ENCODE measurements at places on chromosomes 1 and 21.

- no peak for DNase-seq
Measured at GRCh38 chr1:2312515-2313301, 78.6 kb downstream of the MORN1 start.

DNA sequence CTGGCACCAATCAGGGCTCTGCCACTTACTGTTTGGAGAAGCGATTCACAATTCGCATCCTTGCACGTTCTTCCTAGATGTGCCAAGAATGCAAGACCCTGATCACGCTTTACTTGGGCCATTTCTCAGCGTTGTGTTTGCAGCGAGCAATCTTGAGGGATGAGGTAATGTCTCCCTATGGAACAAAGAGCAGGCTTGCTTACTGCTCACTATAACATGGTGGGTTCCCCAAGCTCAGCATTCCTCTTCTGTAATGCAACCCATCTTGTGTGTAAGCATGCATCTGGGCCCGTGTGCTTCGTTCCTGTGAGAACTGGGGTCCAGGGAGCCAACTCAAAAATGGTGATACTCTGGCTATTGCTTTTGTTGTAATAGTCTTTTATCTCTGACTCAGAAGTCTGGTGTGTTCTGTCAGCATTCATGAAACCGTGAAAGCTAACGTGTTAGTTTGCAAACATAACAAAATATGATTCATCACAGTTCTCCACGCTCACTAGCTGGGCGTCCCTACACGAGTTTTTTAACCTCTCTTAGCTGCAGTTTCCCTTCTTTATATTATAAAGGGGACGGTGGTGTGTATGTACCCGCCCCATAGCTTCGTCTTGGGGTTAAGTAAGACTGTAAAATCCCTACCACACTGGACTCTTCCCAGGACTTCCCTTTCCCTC, 33.3 kb downstream of the DNTTIP2 start:
- no peak for DNase-seq

DNA sequence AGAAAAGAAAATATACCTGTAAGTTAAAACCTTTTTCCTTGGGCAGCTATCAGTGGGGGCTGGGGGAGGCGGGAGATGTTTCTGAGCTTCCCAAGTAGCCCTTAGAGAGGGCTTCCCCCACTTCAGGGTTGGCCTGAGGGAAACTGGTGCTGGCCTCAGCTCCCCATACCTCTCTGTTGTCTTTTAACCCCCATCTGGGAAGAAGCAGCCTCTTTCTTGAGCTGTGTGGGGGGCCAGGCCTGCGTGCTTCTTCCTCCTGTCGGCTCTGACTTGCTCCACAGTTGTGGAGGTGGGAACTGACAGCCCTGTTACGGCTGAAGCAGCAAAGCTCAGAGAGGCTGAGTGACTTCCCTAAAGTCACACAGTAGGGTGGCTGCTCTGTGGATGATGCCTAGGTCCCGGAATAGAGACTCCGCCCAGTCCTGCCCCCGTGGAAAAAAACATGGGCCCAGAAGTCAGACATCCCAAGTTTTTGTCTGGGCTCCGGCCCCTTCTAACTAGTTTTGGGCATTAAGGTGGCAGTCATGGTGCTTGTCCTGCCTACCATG, 55.2 kb downstream of the ATP5PO start:
- no peak for DNase-seq

DNA sequence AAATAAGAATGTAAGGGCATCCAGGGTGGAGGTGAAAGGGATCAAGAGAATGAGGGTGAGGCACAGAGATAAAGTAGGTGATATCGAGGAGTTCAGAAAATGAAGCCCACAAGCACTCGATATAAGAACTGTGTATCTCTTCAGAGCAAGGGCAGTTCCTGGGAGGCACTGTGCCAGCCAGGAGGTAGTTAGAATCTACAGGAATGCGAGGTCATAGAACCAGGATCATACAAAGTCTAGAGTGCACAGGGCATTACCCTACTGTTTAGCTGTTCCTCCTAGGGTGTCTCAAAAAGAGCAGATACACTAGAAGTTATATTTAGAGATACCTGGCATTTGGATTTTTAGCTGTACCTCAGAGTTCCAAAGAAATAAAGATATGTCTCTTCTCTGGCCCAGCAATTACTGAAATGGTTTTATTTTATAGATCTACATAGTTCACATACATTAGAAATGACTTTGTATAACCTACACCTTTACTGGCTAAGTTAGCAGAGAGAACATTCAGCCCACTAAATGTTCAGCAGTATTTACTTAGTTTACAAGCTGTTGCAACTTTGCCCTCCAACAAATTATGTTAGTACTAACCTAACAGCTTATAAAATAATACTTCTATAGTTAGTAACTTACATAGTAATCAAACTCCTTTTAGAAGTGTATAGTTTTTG, 1.6 kb downstream of the OVAAL start:
- DNase-seq: no peak

DNA sequence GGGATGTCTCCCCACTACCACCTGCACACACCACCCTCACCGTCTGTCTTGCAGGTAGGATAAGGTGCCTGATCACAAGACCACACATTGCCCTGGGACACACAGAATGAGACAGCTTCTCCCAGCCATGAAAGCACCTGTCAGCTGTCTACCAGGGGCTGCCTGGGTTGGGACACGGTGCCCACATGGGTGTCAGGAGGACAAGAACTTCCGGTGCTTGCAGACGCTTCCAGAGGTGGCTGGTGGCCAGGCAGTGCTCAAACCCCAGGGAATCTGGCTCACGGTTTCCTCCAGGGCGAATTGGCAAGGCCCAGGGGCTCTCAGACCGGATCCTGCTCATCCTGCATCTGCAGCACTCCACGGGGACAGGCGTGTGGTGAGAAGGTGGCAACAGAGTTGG, 182.6 kb upstream of the ARHGEF16 start:
- no peak for DNase-seq

Data from stimulated activated CD8-positive, alpha-beta memory T cell treated with anti-CD3 and anti-CD28 coated beads, Interleukin-15, amount 100 ng/mL, for 24 hours (primary cell).